Activated T-helper 2 cell treated with anti-CD3 and anti-CD28 coated beads, Interferon-gamma antibody, Interleukin-2, Interleukin-4, amounts not matched to agents 10 μg/mL and 5 μg/mL and 100 μg/mL, durations not matched to agents 14 hours and 24 hours and 36 hours (primary cell): ENCODE measurements at places on chromosomes 7 and 10. TPM values are rescaled to one million over a fixed set of nuclear protein-coding genes. Genes with fewer than 3 reads are reported as not detected.

The C10orf67 gene
- not detected in 2 replicates for total RNA-seq

DNA sequence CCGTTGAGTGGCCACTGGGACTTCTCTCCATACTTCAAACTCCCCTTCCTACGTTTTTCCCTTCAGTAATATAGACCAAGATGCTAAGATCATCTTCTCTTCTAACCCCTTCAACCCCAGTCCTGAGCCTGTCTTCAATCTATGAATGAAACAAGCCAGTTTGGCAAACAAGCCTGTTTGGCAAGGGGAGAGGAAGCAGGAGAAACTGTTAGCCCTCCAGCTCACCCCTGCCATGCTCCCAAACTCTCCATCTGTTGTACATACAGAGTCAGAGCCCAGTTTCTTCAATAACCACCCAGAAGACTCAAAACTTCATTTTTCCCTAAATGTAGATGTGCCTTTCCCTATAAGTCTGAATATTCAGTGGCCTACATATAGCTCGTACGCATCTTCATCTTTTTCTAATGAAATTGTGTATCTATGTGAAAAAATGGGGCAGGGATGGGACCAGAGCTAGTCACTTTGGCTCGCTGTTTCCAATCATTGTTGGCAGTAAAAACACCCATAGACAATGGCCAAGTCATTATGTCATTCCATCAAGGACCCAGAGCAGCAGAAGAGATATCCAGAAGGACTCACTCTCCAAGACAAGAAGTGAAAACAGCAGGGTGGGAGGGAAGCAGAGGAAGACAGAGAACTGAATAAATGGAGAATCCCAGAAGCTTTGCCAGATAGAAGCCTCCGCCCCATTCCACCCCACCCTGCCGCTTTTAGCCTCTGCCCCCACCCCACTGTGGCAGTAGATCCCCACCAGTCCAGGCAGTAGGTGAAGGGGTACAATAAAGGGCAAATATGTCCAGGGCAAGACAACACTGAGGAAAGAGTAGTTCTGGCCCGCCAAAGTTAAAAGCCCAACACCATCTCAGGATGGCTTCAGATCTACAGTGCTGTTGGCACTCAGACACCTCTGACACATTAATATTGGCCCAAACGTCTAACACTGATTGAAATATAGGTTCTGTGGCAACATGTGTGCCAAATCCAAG is 87.3 kb downstream of the DOCK4 start:
- no peaks in the 10 kb centered on the region for H3K36me3 ChIP-seq
- H3K27me3 ChIP-seq: no peaks in the 10 kb centered on the region
- no peak overlapping the region for H3K4me3 ChIP-seq
- H3K4me1 ChIP-seq: no peaks in the 10 kb centered on the region

DNA sequence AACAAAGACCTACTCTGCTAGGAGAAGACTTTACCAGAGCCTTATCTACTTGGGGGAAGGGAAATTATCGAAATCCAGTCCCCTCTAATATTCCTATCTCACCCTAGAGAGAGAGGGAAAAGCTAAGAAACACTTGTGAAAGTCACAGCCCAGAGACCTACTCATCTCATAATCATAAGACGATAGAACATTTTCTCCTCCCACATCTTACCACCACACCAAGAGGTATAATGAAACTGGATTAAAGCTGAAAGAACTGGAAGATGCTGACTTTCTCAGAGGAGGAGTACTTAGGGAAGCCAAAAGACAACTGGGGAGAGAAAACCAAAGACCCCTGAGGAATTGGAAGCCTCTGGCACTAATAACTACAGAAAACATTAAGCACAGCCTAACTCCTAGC is 10.8 kb upstream of the CPA5 start:
- H3K27me3 ChIP-seq: peaks cover 5% of the 10 kb centered on the region
- no peak overlapping the region for H3K27ac ChIP-seq

- H3K4me1 ChIP-seq: no peaks in the 10 kb centered on the region
- DNase-seq: no peak
- no peak overlapping the region for H3K27ac ChIP-seq
- H3K4me3 ChIP-seq: no peak overlapping the region
- H3K36me3 ChIP-seq: no peaks in the 10 kb centered on the region
- H3K27me3 ChIP-seq: peaks cover 14% of the 10 kb centered on the region
Measured at GRCh38 chr7:36021917-36022550, 131.0 kb upstream of the EEPD1 start.

- H3K4me1 ChIP-seq: no peaks in the 10 kb centered on the region
- H3K27ac ChIP-seq: no peak overlapping the region
- no peak overlapping the region for H3K4me3 ChIP-seq
- no peak for DNase-seq
- H3K27me3 ChIP-seq: no peaks in the 10 kb centered on the region
Measured at GRCh38 chr10:59585046-59585700, 124.5 kb downstream of the SLC16A9 start.

GRCh38 chr10:93716766-93717165 is 14.4 kb upstream of the FRA10AC1 start:
- no peaks in the 10 kb centered on the region for H3K36me3 ChIP-seq
- H3K27ac ChIP-seq: no peak overlapping the region
- peaks cover 11% of the 10 kb centered on the region for H3K4me1 ChIP-seq
- DNase-seq: no peak
- H3K4me3 ChIP-seq: no peak overlapping the region
- peaks cover 8% of the 10 kb centered on the region for H3K27me3 ChIP-seq

GRCh38 chr7:138835087-138835486 is 37.1 kb upstream of the ATP6V0A4 start:
- no peak overlapping the region for H3K27ac ChIP-seq
- no peaks in the 10 kb centered on the region for H3K36me3 ChIP-seq
- DNase-seq: no peak
- peaks cover 30% of the 10 kb centered on the region for H3K27me3 ChIP-seq
- no peak overlapping the region for H3K4me3 ChIP-seq

GRCh38 chr10:118793545-118793944 is 38.8 kb upstream of the CACUL1 start:
- H3K4me1 ChIP-seq: no peaks in the 10 kb centered on the region
- no peak for DNase-seq
- H3K4me3 ChIP-seq: no peak overlapping the region
- H3K36me3 ChIP-seq: no peaks in the 10 kb centered on the region
- H3K27me3 ChIP-seq: peaks cover 10% of the 10 kb centered on the region

DNA sequence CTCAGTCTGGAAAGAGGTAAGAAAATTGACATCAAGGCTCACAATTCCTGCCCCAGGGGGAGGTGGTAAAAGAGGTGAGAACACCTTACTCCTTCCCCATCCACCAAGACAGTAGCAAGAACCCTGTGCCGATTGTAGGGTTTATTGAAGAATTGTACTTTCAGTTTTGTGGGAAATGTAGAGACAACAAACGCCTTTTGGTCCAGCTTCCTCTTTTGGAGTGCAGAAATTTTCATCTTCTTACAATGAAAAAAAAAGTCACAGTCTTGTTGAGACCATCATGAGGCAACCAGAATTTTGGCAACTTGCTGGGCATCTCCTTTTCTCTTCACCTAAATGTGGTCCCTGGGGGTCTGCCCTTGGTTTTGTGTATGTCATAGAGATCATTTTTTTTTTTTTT is 217.7 kb downstream of the TMEM178B start:
- no peak for DNase-seq
- H3K36me3 ChIP-seq: no peaks in the 10 kb centered on the region
- no peaks in the 10 kb centered on the region for H3K4me1 ChIP-seq
- no peak overlapping the region for H3K27ac ChIP-seq
- H3K4me3 ChIP-seq: no peak overlapping the region

- no peak overlapping the region for H3K27ac ChIP-seq
- H3K27me3 ChIP-seq: peaks cover 15% of the 10 kb centered on the region
- H3K4me3 ChIP-seq: no peak overlapping the region
- no peaks in the 10 kb centered on the region for H3K4me1 ChIP-seq
- DNase-seq: no peak
Measured at GRCh38 chr7:140982508-140982907, 32.2 kb downstream of the MRPS33 start.
